RCC 7860 (cell line): ENCODE measurements at places on chromosomes 7 and 10.

GRCh38 chr7:124124201-124124600 is 91.3 kb upstream of the TMEM229A start:
- DNase-seq, result no peak

DNA sequence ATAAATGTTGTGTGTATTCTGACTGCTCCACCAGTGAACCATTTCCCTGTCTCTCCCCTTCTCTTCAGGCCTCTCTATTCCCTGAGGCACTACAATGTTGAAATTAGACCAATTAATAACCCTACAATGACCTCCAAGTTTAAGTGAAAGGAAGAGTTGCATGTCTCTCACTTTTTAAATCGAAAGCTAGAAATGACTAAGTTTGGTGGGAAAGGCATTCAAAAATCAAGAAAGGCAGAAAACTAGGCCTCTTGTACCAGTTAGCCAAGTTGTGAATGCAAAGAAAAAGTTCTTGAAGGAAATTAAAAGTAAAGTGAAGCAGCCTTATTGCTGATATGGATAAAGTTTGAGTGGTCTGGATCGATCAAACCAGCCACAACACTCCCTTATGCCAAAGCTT is 198.3 kb upstream of the YAE1 start:
- no peak for DNase-seq

- DNase-seq, result no peak
Measured at GRCh38 chr7:150740053-150740452, 2.8 kb downstream of the GIMAP5 start.

GRCh38 chr7:41333511-41333910 is 369.4 kb downstream of the INHBA start:
- peak; percentile 22 for DNase-seq
